ENCODE measurements at places on chromosomes 3 and 15.

GRCh38 chr15:99454941-99455788 lies 110.6 kb upstream of the MEF2A start:
- no peak for DNase-seq

DNA sequence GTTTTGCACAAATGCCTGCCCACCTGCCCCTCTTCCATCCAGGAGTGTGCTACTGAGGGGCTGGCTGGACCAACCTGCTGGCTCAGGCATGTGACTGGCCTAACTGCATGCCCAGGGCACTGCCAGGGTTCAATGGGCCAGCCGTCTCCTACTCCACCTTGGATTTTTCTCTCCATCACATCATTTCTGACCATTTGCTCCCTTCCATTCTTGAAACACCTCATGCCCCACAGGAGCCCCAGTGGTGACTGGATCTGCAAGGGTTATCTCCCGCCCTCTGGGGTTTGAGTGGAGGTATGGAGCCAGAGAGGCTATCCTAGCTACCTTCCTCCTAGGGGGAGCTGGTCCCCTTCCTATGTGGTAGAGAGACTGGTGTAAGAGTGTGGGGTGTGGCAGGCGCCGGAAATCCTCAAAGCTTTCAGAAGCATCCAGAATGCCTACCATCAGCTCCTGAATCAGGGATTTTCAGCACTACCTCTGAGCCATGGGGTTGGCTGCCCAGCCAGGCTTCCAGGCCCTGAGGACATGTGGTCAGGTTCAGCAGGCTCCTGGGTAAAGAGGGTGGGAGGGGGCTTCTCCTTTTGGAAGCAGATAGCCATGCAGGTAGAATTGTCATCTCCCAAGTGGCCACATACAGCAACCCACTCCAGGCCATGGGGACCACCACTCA lies 2.9 kb upstream of the MANF start:
- no peak for DNase-seq

GRCh38 chr15:73684581-73685455 lies 635 bp downstream of the CD276 start:
- no peak for DNase-seq

DNA sequence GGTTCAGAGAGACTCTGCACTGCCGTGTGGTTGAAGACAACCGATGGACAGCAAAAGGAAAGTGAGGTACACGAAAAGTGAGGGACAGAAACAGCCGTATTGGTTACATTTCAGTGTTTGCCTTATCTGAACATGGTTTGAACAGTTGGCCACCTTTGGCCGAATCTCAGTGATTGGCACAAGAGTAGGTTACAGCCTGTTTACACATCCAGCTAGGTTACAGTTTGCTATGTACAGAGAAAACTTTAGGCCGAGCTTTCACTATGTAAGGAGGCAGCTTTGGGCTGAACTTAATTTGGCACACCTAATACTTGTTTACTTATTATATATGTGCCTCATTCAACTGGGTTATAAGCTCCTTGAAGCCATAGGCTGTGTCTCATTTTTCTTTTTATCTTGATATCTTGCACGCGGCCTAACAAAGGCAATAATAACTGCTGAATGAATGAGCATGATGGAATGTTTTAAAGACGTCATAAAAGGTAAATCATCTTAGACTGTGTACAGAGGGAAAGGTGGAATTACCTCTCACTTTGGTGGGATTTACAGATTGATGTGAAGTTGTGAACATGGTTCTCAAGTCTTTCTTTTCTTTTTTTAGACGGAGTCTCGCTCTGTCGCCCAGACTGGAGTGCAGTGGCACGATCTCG lies 17.2 kb upstream of the GREM1 start:
- no peak for DNase-seq

- DNase-seq: no peak
Observed at GRCh38 chr3:151580591-151580990, 119.7 kb upstream of the IGSF10 start.

DNA sequence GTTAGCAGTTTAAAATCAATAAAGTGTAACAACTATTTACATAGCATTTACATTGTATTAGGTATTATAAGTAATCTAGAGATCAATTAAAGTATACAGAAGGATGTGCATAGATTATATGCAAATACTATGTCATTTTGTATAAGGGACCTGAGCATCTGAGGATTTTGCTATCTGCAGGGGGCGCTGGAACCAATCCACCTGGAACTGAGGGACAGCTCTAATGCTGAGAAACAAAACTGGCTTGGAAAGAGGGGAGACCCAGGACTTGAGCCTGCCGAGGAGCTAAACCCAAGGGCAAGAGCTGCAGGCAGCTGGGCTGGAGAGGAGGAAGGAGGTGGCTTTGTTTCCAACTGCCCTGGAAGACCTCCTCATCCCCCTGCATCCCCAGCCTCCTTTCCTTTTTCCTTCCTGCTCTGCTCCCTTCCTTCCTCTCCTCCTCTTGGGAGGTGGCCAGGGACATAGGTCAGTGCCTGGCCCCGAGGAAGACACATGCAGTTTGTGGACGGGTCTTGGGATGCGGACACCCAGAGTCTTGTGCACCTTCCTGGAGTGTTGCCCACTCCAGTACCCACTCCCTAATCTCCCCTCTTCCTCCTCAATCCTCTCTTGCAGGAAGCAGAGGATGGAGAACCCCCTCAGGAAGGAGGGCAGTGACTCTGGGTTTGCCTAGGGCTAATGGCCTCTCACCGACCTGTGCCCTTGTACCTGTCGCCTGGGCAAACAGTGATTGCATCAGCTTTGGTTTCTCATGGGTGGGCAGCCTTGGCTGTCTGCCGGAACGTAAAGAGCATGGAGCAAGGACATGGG lies 825 bp upstream of the RTP3 start:
- DNase-seq: no peak

DNA sequence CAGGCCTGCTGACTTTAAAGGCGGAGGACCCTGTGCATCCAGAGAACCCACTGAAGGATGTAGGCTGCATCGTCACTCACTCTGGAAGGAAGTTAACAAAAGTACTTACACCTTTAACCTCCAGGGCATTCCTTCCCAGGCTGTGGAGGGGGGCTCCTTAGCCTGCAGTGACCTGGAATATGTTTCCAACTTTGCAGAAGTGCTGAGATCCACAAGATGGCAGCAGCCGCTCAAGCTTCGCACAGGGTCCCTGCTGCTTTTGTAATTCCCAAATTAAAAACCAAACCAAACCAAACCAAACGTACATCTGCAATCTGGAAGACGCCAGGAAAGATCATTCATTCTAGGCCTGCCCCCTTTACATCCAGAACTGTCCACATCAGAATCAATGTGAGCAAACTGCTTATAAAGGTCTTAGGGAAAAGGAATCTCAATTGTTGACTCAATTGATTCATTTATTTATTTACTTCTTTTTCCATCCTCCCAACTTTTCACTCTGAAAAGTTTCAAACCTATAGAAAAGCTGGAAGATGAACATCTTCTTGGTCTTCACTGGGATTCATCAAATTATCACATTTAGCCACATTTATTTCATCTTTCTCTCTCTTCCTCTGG lies 70.5 kb upstream of the KLHL25 start:
- no peak for DNase-seq

- no peak for DNase-seq
Observed at GRCh38 chr3:53817809-53818208, 28.4 kb downstream of the CHDH start.
